ENCODE measurements at places on chromosomes 7 and 10.

DNA sequence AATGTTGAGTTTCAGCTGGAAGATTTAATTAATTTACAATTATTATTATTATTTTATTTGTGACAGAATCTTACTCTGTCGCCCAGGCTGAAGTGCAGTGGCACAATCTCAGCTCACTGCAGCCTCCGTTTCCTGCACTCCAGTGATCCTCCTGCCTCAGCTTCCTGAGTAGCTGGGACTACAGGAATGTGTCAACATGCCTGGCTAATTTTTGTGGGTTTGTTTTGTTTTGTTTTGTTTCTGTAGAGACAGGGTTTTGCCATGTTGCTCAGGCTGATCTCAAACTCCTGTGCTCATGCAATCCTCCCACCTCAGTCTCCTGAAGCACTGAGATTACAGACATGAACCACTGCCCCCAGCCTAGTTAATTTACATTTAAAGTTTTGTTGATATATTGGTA lies 93.8 kb upstream of the MEOX2 start:
- DNase-seq: no peak

DNA sequence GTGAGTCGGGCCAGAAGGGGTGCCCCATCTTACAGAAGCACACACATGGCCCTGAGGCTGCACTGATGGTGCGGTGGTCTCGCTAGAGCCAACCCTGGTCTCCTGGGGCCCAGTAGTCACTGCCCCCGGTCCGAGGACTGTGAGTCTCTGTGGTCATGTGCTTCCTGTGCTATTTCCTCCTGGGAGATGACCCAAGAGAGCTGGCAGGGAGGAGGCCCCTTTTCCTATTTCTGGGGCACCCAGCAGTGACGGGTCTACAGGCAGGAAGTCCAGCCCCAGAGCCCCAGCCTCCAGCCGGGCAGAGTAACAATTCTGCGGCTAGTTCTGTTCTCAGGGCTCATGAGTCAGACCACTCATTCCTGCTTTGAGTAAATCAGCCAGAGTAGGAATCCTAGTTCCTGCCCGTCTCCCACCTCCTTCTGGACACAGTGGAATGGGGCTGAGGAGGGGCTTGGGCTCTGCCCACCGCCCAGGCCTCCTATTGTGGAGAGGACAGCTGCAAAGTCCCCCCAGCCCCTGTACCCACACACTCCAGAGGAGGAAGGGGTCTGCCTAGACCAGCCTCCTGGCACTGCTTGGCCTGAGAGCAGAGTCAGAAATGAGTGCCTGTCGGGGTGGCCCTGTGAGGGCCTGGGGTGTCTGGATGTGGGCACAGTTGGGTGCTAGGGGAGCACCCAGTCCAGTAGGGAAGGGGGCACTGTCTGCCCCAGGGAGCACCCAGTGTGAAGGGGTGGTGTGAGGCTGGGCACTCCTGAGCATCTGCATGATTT lies 80.5 kb upstream of the PPIF start:
- no peak for DNase-seq

GRCh38 chr10:132708936-132709335 lies 77.0 kb downstream of the NKX6-2 start:
- no peak for DNase-seq

DNA sequence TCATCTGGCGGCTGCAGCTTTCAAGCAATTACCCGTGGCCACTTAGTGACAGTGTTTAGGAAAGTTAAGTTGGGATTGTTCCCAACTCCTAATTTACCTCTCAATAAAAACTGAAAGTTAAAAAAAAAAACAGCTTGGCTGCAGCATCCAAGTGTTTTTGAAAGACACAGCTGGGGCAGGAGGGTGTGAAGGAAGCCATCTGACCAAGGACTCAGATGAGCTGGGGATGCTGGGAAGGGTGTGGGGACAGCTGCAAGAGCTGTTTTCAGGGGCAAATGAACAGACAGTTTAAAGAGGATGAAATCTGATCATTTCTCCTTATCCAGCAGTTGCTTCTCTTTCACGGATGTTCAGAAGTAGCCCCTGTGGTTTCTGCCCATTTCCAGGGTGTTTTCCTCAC lies 129.2 kb upstream of the CDCA7L start:
- no peak for DNase-seq

DNA sequence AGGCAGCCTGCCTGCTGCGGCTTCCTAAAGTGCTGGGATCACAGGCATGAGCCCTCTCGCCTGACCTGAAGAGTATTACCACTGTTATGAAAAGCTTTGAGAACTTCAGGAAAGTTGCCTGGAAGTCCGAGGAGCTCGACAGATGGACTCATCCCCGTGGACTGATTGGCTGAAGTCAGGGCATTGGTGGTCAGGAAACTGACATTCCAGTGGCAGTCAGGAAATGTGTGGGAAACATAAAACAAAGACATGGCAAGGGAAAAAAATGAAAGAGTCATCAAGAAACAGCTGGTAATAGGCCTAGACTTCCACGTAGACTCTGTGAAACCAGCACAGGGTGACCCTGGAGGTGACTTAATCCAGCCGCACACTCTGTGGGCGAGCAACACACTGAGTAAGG lies 123.3 kb downstream of the CDH23 start:
- no peak for DNase-seq

GRCh38 chr7:139249179-139249810 lies 18.3 kb downstream of the UBN2 start:
- no peak for DNase-seq

DNA sequence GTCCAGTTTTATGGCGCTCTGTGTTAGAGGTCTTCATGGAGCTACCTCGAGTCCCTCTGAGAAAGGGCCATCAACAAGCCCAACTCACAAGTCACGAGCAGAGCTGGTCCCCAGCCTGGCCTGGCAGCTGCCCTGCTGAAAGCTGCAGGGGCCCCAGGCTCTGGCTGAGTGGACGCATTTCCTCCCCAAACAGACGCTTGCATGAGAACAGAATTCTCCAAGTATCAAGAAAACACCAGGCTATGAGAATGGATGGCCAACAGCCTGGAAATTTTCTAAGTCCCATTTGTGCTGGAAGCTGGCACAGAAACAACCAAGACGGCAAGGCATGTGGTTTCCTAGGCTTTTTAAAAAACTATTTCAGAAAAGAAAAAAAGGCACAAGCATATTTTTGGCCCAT lies 114.8 kb downstream of the FAM53B start:
- no peak for DNase-seq

GRCh38 chr7:131238347-131238931 lies 89.2 kb upstream of the MKLN1 start:
- no peak for DNase-seq

DNA sequence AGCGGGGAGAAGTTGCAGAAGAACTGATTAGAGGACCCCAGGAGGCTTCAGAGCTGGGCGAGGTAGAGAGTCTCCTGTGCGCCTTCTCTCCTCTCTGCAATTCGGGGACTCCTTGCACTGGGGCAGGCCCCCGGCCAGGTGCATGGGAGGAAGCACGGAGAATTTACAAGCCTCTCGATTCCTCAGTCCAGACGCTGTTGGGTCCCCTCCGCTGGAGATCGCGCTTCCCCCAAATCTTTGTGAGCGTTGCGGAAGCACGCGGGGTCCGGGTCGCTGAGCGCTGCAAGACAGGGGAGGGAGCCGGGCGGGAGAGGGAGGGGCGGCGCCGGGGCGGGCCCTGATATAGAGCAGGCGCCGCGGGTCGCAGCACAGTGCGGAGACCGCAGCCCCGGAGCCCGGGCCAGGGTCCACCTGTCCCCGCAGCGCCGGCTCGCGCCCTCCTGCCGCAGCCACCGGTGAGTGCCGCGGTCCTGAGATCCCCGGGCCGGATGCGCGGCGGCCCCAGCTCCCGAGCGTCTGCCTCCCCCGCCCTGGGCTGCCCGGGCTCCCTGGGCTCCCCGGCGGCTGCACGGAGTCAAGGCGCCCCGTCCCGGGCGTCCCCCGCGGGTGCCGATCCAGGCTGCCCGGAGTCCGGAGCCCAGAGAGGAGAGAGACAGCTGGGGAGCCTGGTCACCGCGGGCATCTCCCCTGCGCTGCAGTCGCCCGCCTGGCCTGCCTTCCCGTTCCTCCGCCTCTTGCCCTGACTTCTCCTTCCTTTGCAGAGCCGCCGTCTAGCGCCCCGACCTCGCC lies at the start of gene PLAU:
TSS of gene PLAU (plus strand) at position 369 of the 789 bp plus-strand sequence. CDS start 424 bp downstream, outside the sequence.
- DNase-seq: no peak

- DNase-seq: no peak
Measured at GRCh38 chr10:17001961-17002749, 127.5 kb downstream of the CUBN start.

DNA sequence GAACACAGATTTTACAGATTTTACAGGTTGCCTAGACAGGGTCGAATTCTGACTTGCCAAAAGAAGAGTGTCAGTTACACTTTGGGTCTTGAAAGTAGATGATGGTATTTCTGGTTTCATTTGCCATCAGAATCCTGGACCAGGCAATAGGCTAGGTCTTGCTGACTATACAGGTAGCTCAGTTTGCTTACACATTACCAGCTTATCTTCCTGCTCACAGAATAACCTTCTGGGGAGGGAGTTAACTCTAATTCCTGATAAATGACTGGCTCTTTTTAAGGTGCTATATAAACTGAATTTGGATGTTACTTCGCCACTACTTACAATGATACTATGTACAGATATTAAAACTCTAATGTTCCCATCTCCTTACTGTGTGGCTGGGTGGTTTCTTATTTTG lies 39.8 kb downstream of the GBF1 start:
- DNase-seq: no peak

DNA sequence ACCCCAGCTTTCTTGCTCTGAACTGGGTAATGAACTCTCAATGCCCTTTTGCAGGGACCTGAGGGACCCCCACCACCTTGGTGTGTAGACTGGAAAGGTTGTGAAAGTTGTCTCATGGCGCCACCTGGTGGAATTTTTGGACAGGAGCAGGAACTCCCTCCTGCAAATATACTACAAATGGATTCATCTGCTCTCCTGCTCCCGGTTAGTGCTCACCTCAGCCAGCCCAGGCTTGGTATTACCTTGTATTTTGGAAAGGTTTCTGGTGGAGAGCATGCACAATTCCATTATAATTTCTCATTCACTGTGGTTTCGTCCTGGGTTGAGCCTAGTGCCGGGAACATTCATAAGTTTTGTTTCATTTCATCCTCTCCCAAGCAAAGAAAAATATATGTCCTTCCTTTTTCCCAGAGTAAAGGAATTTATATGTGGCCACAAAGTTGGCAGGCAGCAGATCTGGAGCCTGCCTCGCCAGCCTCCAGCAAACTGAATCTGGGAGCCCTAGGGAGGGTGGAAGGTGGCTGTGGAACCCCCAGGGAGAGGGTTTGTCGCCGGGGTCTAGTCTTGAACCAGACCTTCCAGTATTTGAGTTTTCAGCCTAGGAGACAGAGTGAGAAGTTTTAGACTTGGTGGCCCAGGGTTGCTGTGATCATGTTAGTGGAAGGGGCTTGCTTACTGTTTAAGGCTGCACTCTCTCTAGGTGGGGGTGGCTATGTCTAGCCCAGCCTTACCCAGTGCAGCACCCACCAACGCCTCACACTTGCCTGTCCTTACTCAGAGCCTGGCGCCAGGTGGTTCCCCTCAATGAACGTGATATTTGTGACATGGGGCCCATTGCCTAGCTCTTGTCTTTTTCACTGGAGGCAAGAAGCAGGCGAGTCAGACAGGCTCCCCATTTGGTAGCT lies 9.5 kb downstream of the FAM241B start:
- no peak for DNase-seq

All from NCI-H446 treated with DMSO at 0.1 percent for 48 hours (cell line).